ENCODE measurements at places on chromosomes 7 and 10. TPM values are rescaled to one million over a fixed set of nuclear protein-coding genes. Genes with fewer than 3 reads are reported as not detected.

MMD2 gene
- 0.11 TPM for polyA plus RNA-seq

- no peak overlapping the region for H3K4me3 ChIP-seq
- H3K4me1 ChIP-seq: peaks cover 65% of the 10 kb centered on the region
- no peaks in the 10 kb centered on the region for H3K36me3 ChIP-seq
- peak; percentile 79 for DNase-seq
Measured at GRCh38 chr10:90787393-90788198, 70.2 kb downstream of the HTR7 start.

DNA sequence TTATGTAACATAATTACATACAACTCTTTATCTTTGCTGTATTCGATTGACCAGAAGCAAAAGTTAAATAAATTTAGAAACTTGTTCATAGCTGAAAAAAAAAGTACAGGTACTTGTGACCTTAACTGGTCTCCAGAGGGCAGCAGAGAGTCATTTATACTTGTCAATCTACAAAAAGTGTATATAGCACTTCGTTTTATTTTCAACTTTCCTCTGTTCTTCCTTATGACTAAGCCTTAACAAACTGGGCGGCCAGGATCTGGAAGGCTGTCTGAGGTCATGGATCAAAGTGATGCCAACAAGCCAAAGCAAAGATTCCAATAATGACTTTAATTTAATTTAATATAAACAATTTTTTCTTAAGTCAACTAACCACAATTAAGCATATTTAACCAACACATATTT lies 29.8 kb downstream of the C10orf67 start:
- no peak overlapping the region for H3K27ac ChIP-seq
- no peaks in the 10 kb centered on the region for H3K27me3 ChIP-seq
- no peaks in the 10 kb centered on the region for H3K36me3 ChIP-seq

- no peaks in the 10 kb centered on the region for H3K36me3 ChIP-seq
- no peak overlapping the region for H3K27ac ChIP-seq
- DNase-seq: peak; percentile 52
- no peaks in the 10 kb centered on the region for H3K27me3 ChIP-seq
Measured at GRCh38 chr7:101422356-101423195, 59.9 kb downstream of the COL26A1 start.

- no peaks in the 10 kb centered on the region for H3K4me1 ChIP-seq
- peaks cover 22% of the 10 kb centered on the region for H3K36me3 ChIP-seq
- H3K4me3 ChIP-seq: no peak overlapping the region
- no peak for DNase-seq
- no peak overlapping the region for H3K27ac ChIP-seq
Measured at GRCh38 chr7:67022511-67022910, 25.9 kb downstream of the TYW1 start.

DNA sequence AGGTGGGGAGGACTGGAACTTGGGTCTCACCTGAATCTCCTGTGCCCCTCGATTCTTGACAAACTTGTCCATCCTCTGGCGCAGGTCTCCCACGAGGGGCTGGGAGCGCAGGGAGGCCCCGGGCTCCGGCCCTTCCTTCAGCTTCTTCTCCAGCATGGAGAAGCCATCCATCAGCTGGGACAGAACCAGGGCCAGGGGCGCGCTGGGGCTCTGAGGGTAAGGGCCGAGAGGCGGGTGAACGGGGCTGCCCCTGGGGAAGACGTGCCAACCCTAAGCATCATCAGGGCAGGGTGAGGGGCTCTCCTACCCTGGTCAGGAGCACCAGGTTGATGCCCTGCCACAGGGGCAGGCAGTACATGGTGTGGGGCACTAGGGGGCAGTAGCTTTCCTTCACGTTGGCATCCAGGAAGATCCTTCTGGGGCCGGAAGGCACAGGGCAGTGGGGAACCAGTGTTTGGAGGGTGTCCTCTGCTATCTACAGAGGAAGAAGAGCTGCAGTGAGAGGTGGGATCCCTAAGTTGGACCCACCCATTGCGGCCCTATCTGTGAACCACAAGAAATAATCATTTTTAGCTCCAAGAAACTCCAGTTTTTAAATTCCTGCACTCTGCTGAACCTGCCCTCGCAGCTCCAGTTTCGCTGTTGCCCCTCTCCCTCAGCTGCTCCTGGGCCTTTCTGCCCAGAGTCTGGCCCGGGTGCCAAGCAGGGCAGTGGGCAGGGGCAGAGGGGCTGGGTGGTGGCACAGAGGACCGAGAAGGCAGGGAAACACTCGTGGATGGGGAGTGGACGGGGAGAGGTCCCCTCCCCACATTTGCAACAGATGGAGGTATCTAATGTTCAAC lies 10.8 kb upstream of the PYROXD2 start:
- peak; percentile 87 for DNase-seq
- H3K36me3 ChIP-seq: no peaks in the 10 kb centered on the region
- no peak overlapping the region for H3K27ac ChIP-seq
- H3K4me3 ChIP-seq: no peak overlapping the region

Measured in GM23338 (cell line).